NCI-H1092 (cell line): ENCODE measurements at places on chromosomes 11 and 22.

DNA sequence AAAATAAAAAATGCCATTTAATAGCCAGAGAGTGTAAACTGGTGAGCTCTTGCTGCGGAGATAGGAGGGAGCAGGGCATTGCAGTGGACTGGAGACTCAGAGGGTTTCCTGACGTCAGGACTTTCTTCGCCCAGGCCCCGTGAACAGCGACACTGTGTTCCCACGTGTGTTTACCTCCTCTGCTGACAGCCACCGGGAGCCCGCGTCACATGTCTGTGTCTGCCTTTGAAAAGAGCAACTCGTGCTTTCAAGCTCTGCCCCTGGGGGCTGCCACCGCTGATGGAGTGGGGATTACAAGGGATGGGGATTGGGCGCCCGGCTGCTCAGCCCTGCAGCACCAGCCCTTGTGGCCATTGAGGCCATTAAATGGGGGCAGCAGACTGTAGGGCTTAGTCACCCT, 3.3 kb downstream of the TANGO2 start:
- no peak for DNase-seq

DNA sequence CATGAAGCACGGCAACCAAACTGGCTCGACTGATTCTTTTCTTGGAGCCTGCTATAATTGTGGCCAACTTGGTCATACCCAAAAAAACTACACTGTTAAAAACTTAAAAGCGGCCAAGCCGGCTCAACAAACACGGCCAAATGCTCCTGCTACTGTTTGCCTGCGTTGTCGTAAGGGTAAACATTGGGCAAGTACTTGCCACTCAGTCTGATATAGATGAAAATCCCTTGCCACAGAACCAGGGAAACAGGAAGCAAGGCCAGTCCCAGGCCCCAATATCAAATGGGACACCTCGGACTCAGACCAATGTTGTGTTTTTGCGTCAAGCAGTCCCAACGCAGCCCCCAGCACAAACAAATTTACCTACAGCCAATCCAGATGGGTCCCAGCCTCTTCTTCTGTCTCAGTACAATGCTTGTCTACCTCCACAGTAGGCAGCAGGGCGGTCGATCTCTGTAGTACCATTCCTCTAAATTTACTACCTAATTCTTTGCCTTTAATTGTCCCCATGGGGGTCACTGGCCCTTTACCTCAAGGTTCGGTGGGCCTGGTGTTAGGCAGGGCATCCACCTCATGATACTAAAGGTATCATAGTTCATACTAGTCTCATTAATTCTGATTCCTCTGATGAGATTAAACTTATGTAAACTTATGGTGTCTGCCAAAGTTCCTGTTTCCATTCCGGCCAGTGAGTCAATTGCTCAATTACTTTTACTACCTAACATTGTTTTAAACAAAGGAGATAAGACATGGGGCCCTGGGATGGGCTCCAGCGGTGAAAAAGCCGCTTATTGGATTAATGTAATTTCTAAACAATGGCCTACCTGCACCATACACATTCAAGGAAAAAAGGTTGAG, 3.7 kb upstream of the COMT start:
- DNase-seq: no peak

- DNase-seq: no peak
These were observed 596.7 kb downstream of the JRKL start for GRCh38 chr11:96986516-96986915.

GRCh38 chr11:85946221-85946620, 91.0 kb downstream of the CCDC83 start:
- no peak for DNase-seq

- no peak for DNase-seq
These were observed 825 bp downstream of the PTPMT1 start for GRCh38 chr11:47566149-47566698.

GRCh38 chr11:103862802-103863174, 173.7 kb upstream of the DDI1 start:
- no peak for DNase-seq

GRCh38 chr11:73059915-73060314, 82.2 kb downstream of the FCHSD2 start:
- no peak for DNase-seq
